ENCODE measurements at places on chromosomes 13 and 19.

GRCh38 chr13:98538876-98539275 lies 38.0 kb downstream of the STK24 start:
- DNase-seq: no peak

GRCh38 chr19:29771708-29772414 lies 39.9 kb upstream of the CCNE1 start:
- peak; percentile 46 for DNase-seq

GRCh38 chr13:114126789-114127472 lies 5.5 kb downstream of the RASA3 start:
- no peak for DNase-seq

GRCh38 chr13:72617951-72618350 lies 109.5 kb downstream of the MZT1 start:
- DNase-seq: no peak

DNA sequence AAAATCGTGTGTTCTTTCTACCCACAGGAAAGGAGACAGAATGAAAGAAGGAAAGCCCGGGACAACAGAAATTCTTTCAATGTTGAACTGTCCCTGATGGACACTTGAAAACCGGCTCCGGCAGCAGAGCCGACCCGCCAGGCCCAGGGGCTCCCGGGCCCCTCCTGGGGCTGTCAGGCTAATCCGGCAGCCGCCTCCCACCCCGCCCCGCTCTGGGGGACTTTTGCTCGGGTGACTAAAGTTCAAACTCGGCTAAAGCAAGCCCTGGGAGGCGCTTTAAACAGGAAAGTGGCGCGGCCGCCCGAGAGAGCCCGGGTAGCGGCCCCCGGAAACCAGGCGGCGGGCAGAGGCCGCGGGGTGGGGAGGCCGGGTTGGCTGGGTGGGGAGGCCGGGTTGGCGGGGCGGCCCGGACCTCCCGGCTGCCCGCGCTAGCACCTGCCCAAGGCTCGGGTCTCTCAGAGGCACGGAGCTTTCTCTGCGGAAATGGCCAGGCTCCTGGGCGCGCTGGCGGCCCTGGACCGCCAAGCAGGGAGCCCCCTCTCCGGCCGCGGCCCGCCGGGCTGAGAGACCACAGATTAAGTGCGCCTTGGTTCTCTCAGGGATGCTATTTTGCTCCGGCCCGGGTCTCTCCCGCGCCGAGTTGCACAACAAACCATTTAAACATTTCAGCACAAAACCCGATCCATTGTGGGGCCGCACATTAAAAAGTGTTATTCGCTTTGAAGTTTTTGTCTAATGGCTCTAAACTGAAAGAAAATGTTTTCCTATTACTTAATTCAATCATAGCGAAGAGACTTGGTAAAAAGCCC lies 2.6 kb upstream of the GSX1 start:
- DNase-seq: peak; percentile 16

- DNase-seq: peak; percentile 58
Observed at GRCh38 chr19:13978351-13979243, 26.3 kb downstream of the DCAF15 start.
